CD8-positive, alpha-beta memory T cell (primary cell): ENCODE measurements at places on chromosomes 16 and 17.
A peak's percentile ranks its signal among the peaks of the same experiment; 100 is the strongest.

- no peak for DNase-seq
These were observed 16.0 kb upstream of the HEATR6 start for GRCh38 chr17:60094754-60095153.

GRCh38 chr16:3009568-3010390 lies 2.9 kb upstream of the CLDN9 start:
- no peak for DNase-seq

GRCh38 chr17:7114241-7114874 lies at the start of gene ASGR2:
Gene ASGR2 (minus strand): TSS chr17:7114822. CDS start chr17:7114240, 582 bp downstream.
- DNase-seq, result no peak

DNA sequence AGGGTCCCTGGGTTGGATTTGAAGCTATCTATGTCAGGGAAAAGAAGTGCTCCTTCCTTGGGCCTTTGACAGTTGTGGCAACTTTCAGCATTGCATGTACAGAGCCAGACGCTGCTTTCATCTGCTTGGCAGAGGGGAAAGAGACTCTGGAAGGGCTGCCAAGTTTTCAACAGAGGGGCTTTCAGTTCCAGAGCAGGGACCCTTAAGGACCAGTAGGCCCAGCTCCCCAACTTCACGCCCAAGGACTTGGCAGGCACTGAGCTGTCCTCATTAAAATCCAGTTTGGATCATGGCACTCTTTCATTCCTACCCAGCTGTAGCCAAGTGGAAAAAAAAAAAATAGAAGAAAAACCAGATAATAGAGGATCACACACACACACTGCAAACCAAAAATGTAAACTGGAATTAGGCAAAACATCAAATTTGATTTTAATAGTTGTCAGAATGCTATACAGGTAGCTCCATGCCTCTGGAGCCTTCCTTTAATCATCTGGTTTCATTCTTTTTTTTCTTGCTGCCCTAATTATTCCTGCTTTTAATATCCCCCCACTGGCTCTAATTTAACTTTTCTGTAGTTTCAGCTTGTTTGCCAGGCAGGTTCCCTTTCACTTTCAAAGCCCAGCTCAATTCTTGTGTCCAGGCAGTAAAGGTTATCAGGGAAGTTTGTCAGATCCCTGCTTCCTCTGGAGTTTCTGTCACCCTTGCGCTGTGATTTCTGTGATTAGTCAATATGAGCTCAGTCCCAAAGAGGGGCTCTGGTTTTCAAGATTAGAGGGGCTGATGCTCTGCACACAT lies 702.6 kb upstream of the CDH8 start:
- DNase-seq, result no peak

- no peak for DNase-seq
These were observed 75.7 kb downstream of the FBXL20 start for GRCh38 chr17:39325528-39326240.

GRCh38 chr16:19708296-19709205 lies 9.5 kb downstream of the KNOP1 start:
- no peak for DNase-seq

- DNase-seq, result peak; percentile 39
These were observed 20.2 kb downstream of the TSPOAP1 start for GRCh38 chr17:58308173-58308984.

- no peak for DNase-seq
These were observed 12.8 kb downstream of the G6PC3 start for GRCh38 chr17:44083250-44083849.

GRCh38 chr16:21279501-21279900 lies 1.4 kb upstream of the CRYM start:
- DNase-seq, result no peak

GRCh38 chr17:42193969-42194899 lies at the start of gene GHDC:
Gene GHDC (minus strand): TSS chr17:42194494. CDS start chr17:42193581, 913 bp downstream.
- peak; percentile 72 for DNase-seq

DNA sequence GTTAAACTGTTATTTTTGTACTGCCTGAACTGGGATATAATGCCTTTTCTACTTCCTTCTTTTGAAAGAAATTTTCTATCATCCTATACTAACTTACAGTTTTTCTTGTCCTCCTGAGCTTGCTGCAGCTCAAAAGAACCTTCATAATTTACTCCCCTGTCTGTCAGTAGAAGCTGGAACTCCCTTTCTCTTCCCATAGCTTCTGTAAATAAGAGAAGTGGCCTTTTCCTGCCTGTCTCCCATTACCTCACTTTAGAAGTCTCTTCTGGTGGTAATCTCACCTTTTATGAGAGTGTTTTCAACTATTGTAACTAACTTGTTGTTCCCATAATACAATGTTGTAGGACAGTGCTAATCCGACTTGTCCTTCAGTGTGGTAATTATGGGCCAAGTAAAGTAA lies 246.7 kb upstream of the TBX2 start:
- DNase-seq, result no peak

GRCh38 chr17:17868641-17869522 lies 32.1 kb upstream of the SREBF1 start:
- no peak for DNase-seq

- no peak for DNase-seq
These were observed 219.7 kb upstream of the CPHXL start for GRCh38 chr16:75945916-75946457.

DNA sequence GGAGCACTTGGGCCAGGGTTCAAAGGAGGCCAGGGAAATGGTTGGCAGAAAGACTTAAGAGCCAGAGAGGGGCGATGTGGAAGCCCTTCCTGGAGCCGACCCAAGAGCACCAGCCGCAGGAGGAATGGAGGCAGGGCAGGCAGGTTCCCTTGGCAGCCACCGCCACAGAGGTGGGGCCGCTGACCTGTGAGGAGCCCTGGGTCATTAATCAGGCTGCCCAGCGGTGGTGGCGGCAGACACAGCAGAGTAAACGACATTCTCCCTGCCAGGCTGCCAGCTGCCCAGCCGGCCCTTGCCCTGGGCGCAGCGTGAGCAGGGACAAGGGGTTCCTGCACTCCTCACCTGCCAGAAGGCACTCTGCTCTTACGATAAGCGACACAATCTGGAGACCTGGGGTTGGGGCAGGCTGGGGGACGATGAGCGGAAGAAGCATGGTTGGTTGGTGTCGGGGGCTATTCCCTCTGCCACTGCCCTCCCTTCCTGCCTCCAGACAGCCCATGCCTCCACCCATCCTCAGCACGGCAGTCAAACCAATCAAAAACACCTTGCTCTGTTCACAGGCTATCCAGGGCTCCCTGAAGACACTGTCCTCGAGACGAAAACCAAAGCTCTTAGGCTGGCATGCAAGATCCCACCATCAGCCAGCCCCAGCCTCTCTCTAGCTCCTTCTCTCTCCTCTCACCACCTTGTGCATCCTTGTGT lies 40.9 kb downstream of the PLXDC1 start:
- no peak for DNase-seq

GRCh38 chr17:82957469-82957795 lies 117.6 kb upstream of the ZNF750 start:
- no peak for DNase-seq

DNA sequence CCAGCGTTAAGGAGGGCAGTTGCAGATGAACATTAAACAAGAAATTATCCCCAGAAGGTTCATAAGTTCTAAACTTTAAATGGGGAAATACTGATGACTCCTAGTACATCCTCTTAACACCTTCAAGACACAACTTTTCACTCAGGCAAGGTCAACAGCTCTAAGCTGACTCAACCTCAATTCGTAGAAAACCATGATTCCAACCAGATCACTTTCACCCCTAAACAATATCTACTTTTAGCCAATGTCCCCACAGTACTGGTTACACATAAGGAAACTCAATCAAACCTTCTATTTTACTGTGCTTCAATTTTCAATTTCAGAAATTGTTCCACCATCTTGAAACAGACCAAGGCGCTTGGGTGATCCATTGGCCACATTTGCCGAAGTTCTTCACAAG lies 2.3 kb downstream of the CDYL2 start:
- DNase-seq, result no peak

DNA sequence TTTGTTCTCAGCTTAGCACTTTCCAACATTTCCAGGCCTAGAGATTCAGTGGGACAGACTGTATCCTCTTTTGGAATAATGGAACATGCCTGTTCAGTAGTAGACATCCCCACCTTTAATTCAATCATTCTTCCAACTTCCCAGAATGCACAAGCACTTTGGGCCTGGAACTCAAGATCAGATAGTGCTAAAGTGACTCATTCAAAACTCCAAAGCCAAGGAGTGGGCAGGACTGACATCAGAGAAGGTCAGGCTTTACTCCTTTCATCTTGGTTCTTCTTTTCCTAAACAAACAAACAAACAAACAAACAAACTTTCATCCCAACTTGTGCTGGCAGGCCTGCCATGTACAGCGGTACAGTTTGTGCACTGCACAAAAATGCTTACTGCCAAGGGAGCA lies 172.0 kb downstream of the AXIN2 start:
- DNase-seq, result no peak

DNA sequence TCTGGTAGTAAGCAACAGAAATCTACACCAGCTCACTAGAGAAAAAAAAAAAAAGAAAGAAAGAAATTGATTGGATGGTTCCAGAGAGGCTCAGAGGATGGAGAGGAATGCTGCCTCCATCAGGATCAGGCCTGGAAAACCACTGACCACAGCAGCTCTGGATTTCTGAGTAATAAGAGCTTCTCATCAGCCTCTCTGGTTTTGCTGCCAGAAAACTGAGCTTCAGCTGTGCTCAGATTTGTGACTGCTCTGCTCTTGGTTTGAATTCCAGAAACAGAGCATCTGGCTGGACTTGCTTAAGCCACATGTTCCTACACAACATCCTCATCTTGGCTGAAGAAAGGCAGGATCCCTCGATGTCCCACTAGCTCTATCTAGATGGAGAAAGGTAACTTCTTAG lies 25.9 kb downstream of the IRX6 start:
- DNase-seq, result no peak

DNA sequence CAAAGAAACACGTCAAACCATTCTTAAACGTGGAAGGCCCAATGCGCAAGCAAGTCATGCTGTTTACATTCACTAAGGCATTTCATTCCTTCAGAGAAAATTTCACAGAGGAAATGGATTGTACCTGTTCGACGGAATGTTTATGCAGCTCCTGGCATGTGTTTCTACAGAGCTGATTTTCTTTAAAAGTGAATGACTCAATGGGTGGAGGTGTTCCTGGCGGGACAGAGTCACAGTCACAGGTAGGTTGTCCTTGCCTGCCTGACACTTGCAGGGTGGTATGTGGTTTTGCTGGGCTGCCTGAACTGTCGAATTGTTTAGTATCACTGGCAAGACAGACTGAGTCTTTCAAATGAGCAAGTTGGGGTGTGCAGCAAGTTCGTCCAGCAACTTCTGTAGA lies 11.6 kb downstream of the PALB2 start:
- DNase-seq, result no peak

DNA sequence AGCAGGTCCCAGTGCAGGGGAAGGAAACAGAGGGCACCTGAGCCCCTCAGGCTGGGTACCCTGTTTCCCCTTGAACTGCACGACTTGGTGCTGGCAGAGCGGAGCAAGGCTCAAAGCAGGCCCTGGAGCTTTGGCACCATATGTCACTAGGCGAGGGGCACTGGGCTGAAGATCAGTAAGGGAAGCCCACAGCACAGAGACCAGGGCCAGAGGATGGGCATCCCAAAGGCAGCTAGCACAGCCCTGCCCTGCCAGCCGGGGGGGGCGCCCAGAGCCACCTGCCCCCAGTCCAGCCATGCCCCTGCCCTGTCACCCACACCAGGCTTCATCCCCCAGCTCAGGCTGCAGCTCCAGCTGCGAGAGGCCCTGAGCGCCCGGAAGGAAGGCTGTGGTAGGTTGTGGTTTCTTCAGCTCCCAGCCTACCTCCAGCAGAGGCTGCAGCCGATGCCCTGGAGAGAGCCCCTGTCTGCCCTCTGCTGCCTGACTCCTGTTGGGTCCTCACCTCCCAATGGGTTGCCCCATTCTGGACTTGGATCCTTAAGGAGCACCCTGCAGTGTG lies 10.9 kb downstream of the NHERF1 start:
- DNase-seq, result peak; percentile 67

DNA sequence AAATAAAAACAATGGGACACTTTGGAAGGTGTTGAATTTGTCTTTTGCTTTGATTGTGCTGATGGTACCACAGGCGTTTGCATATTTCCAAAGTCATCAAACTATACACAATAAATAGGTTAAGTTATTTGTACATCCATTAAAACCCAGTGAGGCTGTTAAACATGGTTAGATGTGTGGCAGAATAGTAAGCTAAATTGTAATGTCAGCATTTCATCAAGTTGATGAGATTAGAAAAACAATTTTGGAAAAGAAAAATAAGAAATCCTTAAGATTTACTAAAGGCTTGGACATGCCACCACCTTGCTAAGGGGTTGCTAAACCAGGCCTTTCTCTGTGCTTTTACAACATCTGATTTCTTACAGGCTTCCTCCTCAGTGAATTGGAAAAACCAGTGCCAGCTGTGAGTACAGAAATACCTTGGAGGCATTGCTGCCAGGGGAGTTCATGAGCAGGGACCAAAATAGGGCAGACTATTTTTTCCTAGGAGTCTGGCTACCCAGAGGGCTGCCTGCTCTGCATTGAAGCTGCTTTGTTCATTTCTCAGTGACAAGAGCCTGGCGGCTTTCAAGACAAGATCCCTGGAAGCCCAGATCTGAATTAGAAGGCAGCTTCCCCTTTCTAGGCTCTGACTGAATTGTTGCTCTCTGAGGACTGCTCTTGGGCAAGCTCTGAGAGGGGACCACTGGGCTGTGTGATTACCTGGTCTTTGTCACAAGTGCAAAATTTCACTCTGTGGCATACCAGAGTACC lies 43.4 kb upstream of the CA10 start:
- no peak for DNase-seq

- DNase-seq, result no peak
These were observed 41.1 kb downstream of the TANGO6 start for GRCh38 chr16:68884401-68884800.

- no peak for DNase-seq
These were observed 14.1 kb upstream of the ST6GALNAC1 start for GRCh38 chr17:76657505-76658241.
